ENCODE measurements at places on chromosomes 16 and 17.

- no peak for DNase-seq
Measured at GRCh38 chr17:74164446-74165045, 38.9 kb upstream of the RPL38 start.

DNA sequence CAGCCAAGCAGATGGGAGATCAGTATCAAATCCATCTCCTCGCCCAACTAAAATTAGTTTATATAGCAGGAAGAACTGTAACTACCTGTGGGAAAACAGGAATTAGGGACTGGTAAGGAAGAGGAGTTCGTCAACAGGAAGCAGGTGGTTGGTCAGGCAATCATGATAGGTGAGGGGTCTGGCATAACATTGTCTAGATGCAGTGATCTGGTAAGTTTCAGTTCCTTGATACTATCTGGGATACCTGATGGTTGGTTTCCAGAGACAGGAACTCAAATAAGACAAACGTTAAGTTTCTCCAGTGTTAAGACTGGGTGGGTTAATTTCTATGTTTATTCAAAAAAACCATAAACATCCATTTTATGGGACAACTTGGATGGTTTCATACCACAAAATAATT, 53.8 kb downstream of the CEP112 start:
- no peak for DNase-seq

GRCh38 chr17:56098746-56099145, 54.5 kb upstream of the ANKFN1 start:
- no peak for DNase-seq

DNA sequence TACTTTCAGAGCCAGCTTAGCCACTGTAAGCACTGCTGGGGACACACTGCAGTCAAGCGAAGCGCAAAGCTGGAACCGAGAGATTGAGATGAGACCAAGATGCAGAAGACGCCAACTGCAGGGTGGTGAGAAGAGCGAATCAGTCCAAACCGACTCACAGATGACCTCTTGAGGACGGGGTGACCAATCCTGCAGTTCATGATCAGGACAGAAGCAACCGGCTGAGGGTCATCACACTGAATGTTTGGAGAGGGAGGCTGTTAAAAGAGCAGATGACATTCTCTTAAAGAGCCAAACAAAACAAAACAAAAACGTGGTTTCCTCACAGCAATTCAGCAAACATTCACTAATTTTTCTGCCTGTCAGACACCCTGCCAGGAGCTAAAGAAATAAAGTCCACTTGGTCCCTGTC, 8.5 kb downstream of the HASPIN start:
- no peak for DNase-seq

DNA sequence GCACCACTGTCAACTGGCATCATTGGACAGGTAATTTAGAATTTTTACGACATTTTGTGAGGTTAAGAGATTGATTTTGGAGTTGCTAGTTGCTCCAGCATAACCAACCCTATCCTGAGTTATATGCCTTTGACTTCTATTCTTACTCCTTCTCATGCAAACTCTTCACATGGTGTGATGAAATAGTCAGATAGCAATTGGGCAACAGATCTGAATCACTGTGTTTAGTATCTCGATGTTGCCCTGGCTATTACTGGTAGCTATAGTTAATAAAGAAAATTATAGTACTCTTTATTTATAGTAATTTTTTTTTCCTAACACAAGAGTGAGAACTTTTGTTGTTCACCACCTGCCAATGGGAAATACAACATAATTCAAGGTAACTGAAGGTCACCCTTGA, 494.8 kb upstream of the TOM1L1 start:
- DNase-seq: no peak

DNA sequence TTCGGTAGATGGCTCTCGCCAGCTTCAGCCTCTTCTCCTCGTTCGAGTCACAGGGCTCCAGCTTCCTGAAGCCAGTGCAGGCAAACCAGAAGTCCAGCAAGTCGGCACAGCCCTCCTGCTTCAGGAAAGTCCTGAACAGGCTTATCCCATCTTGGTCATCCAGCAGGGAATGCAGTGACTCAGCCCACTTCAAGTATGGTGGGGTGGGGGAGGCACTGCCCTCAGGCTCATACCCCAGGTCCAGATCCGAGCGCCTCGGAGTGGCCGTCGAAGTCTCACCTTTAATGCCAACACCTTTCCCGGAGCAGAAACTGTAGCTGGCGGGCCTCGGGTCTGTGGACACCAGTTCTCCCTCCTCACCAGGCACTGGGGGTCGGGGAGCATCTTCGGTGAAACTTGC, 5.9 kb downstream of the AXIN1 start:
- DNase-seq: no peak

GRCh38 chr17:41009301-41009760, 403 bp upstream of the KRTAP3-1 start:
- no peak for DNase-seq

GRCh38 chr17:68385490-68386215, 71.6 kb downstream of the WIPI1 start:
- no peak for DNase-seq

- no peak for DNase-seq
Measured at GRCh38 chr17:17344507-17345293, 41.5 kb downstream of the NT5M start.

- no peak for DNase-seq
Measured at GRCh38 chr16:86878236-86879080, 300.1 kb downstream of the FOXL1 start.

DNA sequence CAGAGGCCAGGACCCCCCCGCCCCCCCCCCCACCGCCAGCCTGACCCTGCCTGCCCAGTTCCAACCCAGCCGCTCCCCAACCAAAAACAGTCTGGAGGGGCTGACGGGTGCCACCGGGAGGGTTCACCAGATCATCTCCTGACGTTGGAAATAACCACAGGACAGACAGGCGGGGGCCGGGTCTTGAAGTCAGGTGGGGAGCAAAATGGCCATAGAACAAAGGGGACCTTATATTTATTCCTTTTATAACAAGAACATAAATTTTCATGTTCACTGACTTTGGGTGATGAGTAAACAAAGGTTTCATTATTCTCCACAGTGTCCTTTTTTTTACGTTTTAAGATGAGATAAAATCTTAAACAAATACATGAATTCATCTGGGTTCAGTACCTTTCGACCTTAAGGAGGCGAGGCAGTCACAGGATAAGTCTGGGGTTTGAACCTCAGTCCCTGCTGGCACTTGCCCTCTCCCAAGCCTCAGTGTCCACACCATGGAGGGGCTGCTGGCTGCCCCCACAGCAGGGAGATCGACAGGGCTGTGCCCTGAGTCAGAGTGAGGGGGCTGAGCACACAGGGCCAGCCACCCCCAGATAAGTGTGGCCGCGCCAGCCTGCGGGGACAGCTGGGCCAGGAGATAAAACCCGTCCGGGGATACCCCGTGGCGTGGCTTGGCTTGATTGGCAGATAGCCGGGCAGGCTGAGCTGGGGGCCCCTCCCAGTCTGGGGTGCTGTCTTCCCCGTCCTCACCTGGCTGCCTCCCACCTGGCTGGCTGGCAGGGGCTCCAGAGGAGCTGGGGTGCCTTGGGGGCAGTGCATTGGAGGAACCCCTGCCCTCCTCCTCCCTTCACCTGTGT, 15.0 kb downstream of the SLC7A5 start:
- peak; percentile 61 for DNase-seq

GRCh38 chr16:3022684-3023414, 893 bp downstream of the HCFC1R1 start:
- DNase-seq: peak; percentile 55

GRCh38 chr16:24345704-24346103, 89.6 kb downstream of the CACNG3 start:
- DNase-seq: no peak

DNA sequence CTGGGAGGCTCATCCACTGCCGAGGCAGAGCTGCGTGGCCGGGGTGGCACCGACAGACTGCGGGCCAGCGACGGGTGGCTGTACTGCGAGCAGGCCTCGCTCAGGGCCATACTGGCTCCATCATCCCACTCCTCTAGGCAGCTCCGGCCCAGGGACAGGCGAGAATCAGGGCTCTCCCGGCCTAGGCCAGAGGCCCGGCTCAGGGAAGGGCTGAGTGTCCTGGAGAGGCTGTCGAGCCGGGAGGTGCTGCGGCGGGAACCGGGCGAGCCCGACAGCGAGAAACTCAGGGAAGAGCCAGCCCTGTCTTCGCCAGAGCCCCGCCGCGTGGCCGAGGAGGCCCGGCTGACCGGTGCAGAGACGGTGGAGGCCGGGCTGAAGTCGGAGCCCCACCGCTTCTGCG, 37.4 kb downstream of the PIPOX start:
- DNase-seq: no peak

DNA sequence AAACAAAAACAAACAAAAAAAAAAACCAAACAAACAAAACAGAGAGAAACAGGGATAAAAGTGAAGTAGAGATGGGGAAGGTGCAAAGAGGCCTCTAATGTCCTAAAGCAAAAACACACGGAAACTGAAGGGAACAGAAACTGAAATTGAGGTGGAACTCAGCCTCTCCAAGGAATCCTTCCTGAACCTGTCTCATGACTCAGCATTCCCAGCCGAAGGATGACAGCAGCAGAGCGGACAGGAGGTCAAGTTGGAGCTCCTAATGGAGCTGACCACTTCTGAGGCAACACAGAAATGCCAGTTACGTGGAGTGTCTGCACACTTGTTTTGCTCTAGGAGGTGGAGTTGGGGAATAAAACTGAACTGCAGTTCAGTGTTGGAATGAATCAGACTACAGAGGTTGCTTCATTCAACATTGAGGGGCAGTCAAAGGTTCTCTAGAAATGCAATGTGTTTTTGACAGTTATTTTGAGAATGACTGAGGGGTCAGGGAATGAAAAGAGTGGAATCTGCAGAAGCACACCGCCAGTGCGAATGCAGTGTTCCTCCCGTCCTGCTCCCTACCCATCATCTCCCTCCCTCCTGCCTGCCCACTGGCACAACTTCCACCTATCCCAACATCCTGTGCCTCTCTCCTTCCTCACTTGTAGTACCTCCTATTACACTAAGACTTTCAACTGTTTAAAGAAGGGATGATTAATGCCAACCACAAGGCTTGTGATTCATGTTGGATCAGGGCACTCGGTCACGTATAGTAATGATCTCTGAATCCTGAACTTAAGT, 6.3 kb downstream of the UBE2O start:
- peak; percentile 76 for DNase-seq

- DNase-seq: no peak
Measured at GRCh38 chr17:67520252-67520906, 143.3 kb downstream of the PITPNC1 start.

- DNase-seq: no peak
Measured at GRCh38 chr17:82232322-82232820, 3.5 kb downstream of the SLC16A3 start.

DNA sequence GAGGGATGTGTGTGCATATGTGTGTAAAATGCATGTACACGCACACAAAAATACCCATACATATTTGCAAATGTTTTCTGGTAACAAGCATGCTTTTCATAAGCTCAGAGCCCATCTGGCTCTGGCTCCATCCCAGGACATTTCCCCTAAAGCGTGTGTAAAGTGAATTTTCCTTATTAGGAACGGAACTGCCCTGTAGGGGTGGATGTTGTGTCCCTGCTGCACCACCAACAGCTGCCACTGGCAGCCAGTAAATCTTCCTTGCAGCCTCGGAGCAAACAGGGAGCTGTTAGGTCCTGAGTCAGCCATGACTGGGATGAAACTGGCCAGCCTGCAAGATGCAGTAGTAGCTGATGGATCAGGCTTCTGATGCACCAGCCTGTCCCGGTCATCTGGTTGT, 393.5 kb downstream of the UTP18 start:
- peak; percentile 14 for DNase-seq

- no peak for DNase-seq
Measured at GRCh38 chr17:79945591-79946255, 89.9 kb downstream of the TBC1D16 start.

GRCh38 chr16:54265575-54266107, 20.9 kb downstream of the IRX3 start:
- no peak for DNase-seq

GRCh38 chr17:49984776-49985175, 10.2 kb downstream of the DLX3 start:
- no peak for DNase-seq

- peak; percentile 70 for DNase-seq
Measured at GRCh38 chr17:30906101-30906911, at the start of gene TEFM. TEFM (minus strand) TSS chr17:30906238; CDS start chr17:30906198, 40 bp downstream.

DNA sequence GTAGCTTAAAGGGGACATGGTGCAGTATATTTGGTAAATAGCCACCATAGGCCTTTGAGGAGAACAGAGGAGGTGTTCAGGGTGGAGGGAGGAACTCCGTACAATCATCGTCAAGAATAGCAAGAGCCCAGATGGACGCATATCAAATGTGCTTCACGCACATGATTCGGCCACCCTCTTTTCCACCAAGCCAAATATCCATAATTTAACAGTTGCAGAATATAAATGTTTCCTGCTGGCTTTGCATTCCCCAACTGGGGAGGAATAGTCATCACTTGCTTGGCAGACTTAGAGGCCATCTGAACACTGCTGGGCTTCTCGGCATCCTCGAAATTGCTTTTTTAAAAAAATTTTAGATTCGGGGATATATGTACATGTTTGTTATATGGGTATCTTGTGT, 111.9 kb upstream of the ERCC4 start:
- DNase-seq: no peak

- no peak for DNase-seq
Measured at GRCh38 chr17:46805771-46806170, 12.7 kb downstream of the WNT3 start.

DNA sequence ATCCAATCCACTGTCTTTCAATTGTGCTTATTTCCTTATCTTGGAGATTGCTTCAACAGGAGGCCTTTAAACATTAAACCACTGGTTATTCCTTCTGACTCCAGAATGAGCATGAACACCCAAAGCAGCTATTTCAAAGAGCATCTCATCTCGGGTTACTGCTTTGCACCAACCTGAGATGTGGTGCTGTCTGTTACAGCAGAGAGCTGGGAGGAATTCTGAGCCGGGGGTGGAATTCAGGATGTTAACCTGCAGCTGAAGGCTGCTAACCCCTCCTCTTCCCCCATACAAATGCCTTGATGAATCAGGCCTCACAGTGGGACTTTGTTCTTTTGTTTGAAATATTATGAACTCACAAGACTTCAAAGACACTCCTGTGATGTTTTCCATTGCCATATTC, 113.1 kb downstream of the SHISA9 start:
- no peak for DNase-seq
